ENCODE measurements at places on chromosomes 3 and 15.

- no peak for DNase-seq
These were observed 35.0 kb downstream of the LPP start for GRCh38 chr3:188188911-188189310.

DNA sequence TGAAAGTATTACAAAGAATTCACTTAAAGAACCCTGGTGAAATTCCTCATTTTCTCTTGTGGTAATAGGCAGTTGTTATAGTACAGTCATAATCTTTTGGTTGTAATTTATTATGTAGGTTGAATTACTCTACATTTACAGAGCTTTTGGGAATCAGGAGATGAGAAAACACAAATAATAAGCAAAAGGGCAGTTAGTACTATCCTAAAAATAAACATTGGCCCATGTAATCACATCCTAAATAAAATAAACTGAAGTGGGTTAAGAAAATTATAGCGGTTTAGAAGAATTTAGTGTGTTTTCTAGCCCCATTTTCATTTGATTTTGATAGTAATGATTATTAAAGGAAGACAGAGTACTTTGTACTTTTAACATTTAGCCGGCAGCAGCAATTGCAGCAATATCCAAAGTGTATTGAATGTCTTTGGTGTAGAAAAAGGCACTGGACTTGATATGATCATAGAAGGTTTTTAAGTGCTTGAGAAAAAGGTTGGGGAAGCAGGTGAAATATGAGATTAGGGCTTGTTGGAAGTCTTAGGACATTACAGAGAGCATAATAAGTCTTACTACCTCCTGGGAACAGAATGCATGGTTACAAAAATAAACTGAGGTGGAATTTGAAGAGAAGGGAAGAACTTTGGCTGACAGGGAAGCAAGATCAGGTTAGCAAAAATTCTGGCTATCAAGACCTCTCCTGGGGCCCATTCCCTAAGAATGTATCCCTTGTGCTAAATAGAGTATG, 79.9 kb downstream of the MBNL1 start:
- DNase-seq = no peak

- no peak for DNase-seq
These were observed 7.6 kb upstream of the GATA2 start for GRCh38 chr3:128500556-128500955.

- DNase-seq = peak; percentile 41
These were observed 613 bp downstream of the ATP1B3 start for GRCh38 chr3:141876891-141877621.

GRCh38 chr3:58336135-58336882, 3.6 kb downstream of the PXK start:
- DNase-seq = no peak

GRCh38 chr3:184635126-184635525, 73.5 kb downstream of the EPHB3 start:
- DNase-seq = no peak

DNA sequence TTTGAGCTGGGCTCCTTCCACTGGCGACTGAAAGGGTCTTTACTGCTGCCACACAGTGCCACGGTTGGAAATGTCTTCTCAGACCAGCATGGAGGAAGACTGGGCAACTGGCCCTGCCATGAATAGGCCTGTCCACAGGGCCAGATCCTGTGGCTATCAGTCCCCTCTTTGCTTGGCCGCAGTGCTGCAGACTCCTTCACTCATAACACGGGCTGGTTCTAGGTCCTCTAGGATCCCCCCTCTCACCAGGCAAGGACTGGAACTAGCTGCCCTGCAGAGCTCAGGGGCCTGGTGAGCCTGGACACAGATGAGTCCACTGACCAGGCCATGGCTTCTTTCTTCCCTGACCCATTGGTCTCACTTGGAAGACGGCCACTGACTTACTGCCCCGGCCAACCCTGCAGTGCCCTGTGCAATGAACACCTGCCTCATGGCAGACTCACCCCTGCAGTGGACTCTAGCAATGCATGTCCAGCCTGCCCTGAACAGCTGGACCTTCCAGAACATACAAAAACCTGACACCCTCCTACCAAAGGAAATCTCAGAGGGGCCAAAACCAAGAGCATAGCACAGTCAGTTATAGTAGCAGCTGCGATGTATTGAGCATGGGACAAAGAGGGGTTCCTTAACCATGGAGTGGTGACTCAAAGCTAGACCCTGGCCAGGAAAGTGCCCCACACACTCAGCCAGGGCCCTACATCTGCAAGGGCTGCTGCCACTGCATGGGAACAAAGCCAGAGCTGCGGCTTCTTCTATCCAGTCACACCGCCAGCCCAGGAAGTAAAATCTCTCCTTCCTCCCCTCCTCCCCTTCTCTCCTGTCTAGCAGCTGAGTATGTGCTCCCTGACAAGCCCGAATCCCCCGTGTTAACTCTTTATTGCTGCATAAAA, 72.1 kb upstream of the ITGA11 start:
- no peak for DNase-seq

- DNase-seq = no peak
These were observed 137.5 kb downstream of the MAGI1 start for GRCh38 chr3:65901226-65901625.

DNA sequence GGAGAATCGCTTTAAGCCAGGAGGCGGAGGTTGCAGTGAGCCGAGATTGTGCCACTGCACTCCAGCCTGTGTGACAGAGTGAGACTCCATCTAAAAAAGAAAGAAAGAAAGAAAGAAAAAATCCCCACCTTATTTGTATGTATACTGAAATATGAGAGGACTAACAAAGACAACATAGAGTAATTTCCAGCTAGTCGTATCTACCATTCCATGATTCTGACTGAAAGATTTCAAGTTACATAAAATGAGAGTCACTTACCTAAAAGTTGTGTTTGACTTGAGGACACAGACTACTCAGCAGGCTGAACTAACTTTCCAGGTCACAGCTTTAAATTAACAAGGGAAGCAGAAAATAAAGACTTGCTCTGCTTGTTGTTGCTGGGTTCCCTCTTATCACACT, 18.8 kb upstream of the PRKCI start:
- DNase-seq = no peak
